ENCODE measurements at places on chromosomes 16 and 17.

DNA sequence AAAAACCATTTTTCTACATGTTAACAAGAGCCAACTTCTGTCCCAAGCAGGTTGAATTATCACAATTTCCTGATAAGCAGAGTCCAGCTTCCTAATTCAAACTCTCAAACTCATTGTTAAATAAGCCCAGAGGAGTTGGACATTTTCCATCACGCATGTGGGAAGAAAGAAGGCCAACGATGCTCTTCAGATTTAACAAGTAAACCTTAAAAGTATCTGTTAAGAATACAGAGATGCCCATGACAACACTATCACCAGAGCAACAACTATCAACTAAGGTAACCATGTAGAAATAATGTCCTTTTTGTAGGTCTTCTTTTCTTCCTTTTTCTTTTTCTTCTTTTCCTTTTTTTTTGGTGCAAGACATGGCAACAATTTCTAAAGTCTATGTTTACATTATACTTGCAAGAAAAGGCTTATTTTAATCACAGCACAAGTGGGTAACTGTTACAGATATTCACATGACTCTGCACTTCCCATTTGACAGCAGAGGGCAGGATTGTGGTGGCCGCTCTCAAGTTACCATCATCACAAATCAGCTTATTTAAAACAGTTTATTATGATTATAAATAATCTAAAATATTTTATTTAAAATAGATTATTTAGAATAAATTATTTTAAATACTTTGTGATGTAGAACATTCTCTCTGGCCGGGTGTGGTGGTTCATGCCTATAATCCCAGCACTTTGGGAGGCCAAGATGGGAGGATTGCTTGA lies 35.7 kb upstream of the DHRS7B start:
- DNase-seq: no peak

DNA sequence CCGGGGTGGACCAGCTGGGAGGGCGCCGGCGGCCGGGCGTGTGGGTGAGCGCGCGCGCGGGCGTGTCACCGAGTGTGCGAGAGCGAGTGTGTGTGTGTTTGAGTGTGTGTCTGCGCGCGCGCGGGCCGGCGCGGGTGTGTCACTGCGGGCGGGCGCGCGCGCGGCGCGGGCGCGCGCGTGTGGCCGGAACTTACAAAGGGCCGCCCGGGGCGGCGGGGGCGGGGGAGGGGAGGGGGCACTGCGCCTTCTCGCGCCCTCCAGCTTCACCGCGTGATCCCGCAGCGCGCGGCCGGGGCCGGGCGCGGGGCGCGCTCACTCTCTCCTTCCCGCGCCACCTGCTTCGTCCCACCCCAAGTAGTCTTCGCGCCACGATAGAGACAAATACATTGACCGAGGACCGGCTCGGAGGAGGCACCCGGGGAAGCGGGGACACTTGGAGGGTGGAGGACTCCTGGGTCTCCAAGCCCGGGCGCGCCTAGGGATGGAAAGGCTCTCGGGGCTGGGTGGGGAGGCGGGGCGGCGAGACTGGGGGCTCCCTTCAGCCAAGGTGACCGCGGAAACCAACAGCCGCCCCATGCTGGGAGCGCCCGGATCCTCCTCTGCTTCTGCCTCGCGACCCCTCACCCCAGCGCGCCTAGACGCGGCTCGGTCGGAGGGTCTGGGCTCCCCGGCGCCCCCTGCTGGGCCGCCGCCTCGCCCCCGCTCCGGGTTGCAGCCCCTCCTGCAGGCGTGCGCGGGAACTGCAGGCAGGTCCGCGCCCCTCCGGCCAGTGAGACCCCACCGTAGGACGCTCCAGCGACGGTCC lies at the start of gene SRCIN1:
Gene SRCIN1 (minus strand): TSS at position 112 of the 805 bp plus-strand sequence. CDS start 247 bp downstream, outside the sequence.
- DNase-seq: no peak

DNA sequence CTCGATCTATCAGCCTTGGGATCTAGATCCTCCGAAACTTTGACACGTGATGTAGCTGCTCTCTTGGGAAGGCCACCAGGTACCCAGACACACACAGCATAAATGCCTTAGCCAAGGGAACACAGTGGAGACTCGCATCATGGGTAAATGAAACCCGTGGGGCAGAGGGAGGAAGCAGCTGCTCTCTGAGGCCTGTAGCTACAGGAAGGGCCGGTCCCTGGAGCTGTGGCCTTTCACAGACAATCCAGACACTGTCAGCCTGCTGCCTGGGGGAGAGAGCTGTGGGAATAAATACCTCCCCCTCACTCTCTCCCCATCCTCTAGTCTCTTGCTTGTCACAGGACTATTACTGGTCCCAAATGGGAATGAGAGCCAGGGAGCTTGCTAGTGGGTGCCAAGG lies 351.2 kb downstream of the UTP18 start:
- no peak for DNase-seq

DNA sequence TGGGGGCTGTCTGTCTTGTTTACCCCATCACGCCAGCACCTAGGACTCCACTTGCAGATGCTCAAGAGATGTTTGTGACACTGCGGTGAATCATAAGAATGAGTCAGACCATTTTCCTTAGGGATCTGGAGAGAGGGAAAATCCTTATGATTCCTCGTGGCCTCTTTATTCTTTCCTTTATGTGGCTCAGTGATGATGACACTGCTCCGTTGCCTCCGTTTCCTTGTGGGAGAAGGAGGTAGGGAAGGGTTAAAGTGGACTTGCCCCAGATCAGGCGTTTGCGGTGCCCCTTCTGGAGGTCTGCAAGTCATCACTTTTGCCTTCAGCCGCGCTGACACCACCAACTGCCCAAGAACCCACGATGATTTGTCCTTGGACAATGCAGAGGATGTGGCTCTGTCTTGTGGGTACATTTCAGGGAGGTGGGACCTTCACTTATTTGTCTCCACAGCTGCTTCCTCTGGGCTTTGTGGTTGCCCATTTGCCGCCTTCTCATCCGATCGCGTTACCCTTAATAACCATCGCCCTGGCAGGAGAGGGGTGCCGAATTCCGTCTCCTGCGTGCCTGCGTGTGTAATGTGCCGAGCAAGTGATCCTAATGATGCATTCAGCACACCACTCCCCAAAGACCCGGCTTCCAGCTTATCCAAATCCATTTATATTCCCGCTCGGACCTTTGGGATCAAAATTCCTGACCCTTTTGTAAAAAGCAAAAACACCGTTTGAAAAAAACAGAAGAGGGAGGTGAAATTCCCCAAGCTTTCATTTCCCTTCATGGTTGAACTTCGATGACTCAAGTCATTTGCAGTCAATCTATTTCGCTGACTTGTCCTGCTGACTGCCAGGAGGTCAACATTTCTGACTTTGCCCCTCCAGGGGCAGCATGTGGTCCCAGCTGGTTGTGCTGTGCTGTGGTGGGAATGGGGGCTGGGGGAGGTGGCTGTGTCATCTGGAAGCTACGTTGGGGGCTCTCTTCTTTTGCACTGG lies 87.2 kb upstream of the IRX3 start:
- peak; percentile 97 for DNase-seq

GRCh38 chr16:629185-629832 lies 1.5 kb upstream of the WFIKKN1 start:
- no peak for DNase-seq

- DNase-seq: no peak
Observed at GRCh38 chr16:64656471-64656870, 465.4 kb downstream of the CDH11 start.

GRCh38 chr17:75943491-75943890 lies 2.6 kb upstream of the FBF1 start:
- no peak for DNase-seq

GRCh38 chr17:49496183-49496866 lies 1.2 kb downstream of the NGFR start:
- no peak for DNase-seq

DNA sequence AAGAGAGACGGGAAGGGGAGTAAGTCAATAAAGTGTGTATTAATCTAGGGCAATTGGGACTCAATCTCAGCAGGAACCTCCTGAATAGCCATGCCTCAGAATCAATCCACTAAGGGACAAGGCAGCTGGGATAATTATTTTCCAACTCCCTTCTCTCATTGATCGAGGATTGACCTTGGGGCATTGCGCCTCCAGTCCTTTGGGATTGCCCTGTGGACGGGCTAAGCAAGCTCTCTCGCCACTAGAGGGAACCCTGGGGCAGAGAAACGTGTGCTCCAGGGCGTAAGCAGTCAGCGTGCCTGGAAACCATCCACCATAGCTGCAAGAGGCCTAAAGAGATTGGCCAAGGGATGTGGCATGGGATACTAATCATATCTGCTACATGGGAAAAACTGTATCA lies 53.9 kb upstream of the ERCC4 start:
- peak; percentile 35 for DNase-seq

DNA sequence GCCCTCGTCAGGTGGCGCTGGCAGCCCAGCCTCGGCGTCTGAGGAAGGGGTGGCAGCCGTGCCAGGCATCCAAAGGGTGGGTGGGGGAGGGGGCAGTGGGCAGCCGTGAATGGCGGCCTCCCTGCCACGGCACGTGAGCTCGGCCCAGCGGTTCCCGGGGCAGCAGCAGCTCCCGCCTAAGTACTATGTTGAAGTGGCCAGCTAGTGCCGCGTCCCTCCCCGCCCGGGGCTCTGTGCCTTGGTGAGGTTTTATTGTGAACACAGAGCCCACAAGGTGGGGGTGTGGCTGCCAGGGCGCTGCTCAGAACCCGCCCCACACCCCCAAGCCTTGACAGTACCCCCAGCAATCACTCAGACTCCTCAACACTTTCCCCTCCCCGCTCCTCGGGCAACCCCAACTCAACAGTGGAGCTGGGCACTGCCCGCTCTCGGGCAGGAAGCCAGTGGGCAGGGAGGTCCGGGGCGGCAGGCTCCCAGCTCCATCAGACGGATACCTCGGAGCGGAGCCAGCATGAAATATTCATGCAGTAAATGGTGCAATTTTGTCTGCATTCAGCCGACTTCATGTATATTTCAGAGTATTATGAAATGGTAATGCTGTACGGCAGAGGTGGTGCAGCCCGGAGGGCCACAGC lies 80.4 kb downstream of the ENGASE start:
- no peak for DNase-seq

- DNase-seq: no peak
Observed at GRCh38 chr17:59375857-59376256, 44.4 kb downstream of the YPEL2 start.

DNA sequence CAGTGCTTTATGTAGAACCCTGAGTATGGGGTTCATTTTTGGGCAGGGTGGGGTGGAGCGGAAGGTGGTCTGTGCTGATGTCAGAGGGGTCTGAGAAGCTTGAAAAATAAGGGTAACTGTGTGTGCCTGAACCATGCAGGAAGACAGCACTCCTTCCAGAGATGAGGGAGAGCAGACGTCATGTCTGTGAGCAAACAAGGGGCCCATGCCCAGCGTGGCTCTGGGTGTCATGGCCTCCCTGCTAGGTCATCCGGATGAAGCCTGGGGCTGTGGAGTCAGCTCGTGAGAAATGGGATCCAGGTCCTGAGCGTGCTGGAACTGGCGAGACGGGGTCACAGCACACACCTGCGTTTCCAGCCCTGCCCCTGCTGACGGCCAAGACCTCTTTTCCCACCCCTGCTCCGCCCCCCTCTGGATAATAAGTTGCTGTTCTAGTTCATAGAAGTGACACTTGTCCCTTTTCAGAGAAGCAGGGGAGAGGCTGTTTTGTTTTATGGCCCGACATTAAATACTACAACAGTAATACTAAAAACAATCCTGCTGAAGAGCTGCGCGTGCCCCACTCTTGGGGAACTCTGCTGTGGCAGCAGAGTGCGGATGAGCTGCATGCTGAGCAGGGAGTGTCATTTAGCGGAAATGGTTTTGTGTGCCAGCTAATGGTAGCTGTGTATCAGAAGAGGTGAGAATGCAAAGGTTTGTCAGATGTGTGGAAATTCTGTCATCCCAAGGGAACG lies 92.6 kb downstream of the RPTOR start:
- DNase-seq: no peak

DNA sequence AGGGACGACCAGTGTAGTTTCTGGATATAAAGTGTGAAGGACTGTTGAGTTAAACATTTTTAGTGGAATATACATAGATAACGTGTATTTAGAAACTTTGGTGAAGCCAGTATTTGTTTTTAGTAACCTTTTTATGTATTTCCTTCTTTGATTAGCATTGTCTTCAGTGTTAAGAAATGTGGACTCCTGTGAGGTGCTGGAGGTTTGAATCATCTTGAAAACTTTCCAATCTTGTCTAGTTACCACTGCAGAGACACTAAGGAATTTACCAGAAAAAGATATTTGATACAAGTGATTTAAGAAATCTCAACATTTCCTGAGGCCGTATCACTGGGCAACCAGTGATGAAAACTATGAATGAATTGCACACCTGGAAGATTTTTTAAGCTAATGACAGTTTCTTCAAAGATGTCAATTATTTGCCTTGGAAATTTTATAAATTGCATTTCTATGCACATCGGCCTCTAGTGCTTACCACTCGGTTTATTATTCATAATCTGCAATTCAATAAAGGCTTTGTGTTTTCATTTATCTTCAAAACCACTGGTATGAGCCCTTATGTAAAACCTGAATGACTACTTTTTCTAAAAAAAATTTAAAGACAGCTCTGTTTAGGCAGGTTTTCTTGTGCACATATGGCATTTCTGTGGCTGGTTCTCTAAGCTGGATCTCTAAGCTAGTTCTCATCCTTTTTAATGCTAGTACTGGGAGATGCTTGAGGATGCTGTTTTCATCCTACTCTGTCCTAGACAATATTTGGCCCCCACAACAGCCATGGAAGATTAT lies 31.4 kb upstream of the ADCY7 start:
- no peak for DNase-seq

GRCh38 chr17:77054936-77055335 lies 85.8 kb upstream of the SEC14L1 start:
- DNase-seq: no peak

GRCh38 chr17:18257982-18258355 lies 569 bp downstream of the FLII start:
- DNase-seq: peak; percentile 67

GRCh38 chr17:79591014-79591590 lies 19.7 kb downstream of the RBFOX3 start:
- DNase-seq: no peak

GRCh38 chr16:49693445-49693844 lies 162.5 kb downstream of the ZNF423 start:
- no peak for DNase-seq

GRCh38 chr16:13229039-13229438 lies 327.6 kb downstream of the SHISA9 start:
- DNase-seq: no peak

DNA sequence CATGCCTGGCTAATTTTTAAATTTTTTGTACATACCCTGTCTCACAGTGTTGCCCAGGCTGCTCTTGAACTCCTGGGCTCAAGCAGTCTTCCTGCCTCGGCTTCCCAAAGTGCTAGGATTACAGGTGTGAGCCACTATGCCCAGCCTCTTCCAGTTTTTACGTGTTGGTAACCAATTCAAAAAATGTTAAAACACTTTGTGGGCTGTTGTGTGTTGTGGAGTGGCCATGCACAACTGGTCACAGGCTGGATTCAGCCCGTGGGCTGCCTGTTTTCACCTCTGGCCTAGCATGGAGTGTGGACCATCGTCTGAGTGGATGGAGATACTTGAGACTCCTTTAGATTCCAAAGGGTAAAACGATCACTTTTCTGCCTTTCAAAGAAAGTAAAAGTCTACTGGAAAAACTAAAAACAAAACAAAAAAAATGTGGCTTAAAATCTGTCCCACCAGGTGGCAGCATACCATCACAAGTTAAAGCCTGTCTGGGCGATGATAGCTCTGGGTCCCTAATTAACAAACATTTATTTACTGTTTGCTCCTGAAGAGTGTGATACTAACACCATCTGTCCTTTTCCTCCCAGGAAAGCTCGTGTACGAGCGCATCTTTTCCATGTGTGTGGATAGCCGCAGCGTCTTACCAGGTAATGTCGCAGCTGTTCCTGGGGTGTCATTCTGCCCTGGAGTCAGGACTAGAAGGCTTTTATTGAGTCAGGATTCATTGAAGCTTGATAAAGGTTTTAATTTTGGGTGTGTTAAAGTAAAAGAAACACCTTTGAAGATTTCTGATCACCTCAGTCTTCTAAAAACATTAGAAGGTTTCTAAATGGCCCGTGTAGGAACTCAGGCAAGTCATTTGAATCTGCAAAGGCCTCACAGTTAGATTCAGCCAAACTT lies 45.8 kb downstream of the VPS35L start:
- DNase-seq: peak; percentile 7
